ENCODE measurements at places on chromosomes 2 and 18.

DNA sequence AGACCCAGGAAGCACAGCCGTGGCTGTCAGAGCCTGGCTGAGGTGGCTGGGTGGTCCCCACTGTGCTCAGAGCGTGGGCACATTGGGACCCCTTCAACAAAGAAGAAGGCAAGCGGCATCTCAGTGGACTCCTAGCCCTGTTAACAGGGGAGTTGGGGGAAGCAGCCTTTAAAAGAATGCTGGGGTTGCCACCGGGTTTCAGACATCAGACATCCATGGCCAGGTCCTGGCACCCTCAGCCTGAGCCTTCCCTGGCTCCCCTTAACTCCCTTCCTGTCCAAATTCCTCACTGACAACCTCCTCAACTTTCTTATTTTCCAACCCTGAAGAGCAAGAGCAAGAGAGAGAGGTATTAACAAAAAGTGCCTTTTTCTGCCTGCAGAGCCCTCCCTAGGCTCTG lies 24.8 kb upstream of the GNAL start:
- DNase-seq = no peak

- no peak for DNase-seq
These were observed 352.8 kb downstream of the THSD7B start for GRCh38 chr2:137118140-137118539.

- DNase-seq = no peak
These were observed 178.7 kb downstream of the ZNF385B start for GRCh38 chr2:179682756-179683155.

DNA sequence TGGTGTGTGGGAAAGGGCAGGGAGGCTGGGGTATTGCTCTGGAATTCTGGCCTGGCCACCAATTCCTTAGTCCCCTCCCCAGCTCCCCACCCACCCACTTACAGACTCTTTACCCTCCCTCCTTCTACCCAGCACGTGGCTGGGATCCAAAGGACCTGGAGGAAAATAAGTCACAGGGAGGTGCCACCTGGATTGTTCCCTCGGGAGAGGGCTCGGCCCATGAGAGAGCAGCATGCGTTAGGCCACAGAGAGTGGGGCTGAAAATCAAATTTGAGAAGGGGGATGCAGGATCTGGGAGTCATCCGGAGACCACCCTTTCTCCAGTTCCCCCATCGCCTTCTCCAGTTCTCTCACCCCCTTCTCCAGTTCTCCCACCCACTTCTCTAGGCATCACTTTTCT lies 3.0 kb downstream of the ASPRV1 start:
- no peak for DNase-seq

DNA sequence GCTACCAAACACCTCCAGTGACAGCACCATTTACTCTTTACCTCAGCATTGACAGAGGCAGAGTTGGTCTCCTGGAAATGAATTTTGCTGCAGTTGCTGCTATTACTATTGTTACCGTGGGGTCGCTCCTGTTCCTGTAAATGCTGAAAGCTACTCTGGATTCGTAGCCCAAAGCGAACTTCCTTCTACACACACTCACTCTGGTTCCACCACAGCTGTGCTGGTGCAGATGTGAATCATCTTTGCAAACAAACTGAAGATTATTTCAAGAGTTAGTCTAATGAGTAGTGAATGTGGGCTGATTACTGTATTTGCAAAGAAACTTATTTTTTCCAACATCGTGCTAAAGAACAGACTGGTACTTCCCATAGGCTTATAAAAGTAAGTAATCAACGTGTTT lies 304.0 kb downstream of the LPIN1 start:
- peak; percentile 65 for DNase-seq

- no peak for DNase-seq
These were observed 502.0 kb downstream of the EPHA4 start for GRCh38 chr2:221070106-221070505.
